Colonic mucosa (tissue), 4 donors: ENCODE measurements at places on chromosomes 16 and 17. TPM values are rescaled to one million over a fixed set of nuclear protein-coding genes. Genes with fewer than 3 reads are reported as not detected.

DNA sequence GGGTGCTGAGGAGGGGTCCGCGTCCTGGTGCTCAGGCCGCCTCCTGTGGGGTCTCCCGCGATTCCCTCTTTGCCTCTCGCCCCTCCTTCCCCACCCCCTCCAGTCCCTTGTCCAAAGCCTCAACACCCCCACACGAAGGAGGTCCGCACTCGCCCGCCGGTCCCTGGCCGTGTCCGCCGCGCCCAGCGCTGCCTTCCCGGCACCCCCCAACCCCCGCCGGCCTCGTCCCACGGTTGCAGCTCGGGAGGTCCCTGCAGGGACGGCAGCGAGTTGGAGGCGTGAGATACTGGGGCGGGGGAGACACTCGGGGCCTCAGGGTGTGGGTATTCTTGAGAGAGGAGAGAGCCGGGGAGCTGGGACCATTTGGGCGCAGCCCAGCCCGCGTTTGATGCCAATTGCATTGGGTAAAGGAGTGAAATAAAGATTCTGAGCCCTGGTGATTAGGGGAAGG, 468 bp downstream of the FLYWCH2 start:
- no peaks in the 10 kb centered on the region for H3K36me3 ChIP-seq
- peak; percentile 45 for DNase-seq
- H3K27ac ChIP-seq = peak overlapping the region; percentile 93

DNA sequence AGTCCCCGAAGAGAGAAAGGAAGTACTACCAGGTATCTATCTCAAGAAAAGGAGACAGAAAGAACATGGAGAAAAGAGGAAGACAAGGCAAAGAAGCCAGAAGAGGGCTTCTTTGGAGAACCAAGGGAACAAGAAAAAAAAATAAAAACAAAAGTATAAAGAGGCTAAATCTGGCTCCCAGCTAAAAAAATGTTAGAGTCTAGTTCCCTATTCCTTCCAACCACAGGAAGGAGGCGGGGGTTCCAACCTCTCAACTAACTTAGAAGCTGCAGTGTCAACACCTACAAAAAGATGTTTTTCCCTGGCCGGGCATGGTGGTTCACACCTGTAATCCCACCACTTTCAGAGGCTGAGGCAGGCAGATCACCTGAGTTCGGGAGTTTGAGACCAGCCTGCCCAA, 13.4 kb downstream of the UTP6 start:
- H3K4me3 ChIP-seq = no peak overlapping the region
- no peak for DNase-seq
- no peak overlapping the region for H3K27ac ChIP-seq
- peaks cover 30% of the 10 kb centered on the region for H3K36me3 ChIP-seq
- no peaks in the 10 kb centered on the region for H3K27me3 ChIP-seq

- H3K27ac ChIP-seq = no peak overlapping the region
- H3K27me3 ChIP-seq = no peaks in the 10 kb centered on the region
- H3K4me3 ChIP-seq = no peak overlapping the region
- no peak for DNase-seq
These were observed 37.2 kb downstream of the LITAFD start for GRCh38 chr16:8919089-8919933.

DNA sequence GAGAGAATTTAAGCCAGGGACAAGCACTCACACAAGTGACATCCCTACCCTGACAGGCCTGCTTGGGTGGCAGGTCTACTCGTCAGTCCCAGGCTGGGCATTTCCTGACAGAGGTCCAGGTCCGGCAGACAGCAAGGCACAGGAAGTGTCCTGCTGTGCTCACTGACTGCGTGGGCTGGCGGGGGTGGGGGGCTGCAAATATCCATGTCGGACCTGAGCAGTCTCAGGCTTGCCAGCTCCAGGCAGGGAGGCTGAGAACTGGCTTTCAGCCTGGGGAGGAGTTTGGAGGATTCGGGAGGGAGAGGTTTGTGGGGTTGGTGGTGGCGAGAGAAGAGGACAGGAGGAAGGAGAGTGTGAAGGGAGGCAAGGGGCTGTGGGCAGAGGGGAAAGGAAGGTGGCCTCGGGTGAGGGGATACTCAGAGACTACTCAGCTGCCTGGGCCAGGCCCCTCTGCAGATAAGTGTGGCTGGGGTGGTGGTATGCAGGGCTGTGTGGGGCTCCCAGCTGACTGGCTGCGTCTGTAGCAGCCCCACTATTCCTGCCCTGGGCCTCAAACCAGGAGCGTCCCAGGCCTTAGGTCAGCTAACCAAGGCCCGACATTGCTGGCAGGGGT, 7.8 kb downstream of the HIC1 start:
- H3K27me3 ChIP-seq = peaks cover 6% of the 10 kb centered on the region
- no peak overlapping the region for H3K4me3 ChIP-seq
- no peak for DNase-seq
- H3K4me1 ChIP-seq = peaks cover 9% of the 10 kb centered on the region

PLD6 gene
- 1.4 TPM for total RNA-seq

KCNH6 gene
- 0.47 TPM for total RNA-seq

GRCh38 chr16:57226701-57227621, 18.1 kb upstream of the ARL2BP start:
- H3K36me3 ChIP-seq = peaks cover 4% of the 10 kb centered on the region
- H3K27me3 ChIP-seq = no peaks in the 10 kb centered on the region
- H3K4me1 ChIP-seq = no peaks in the 10 kb centered on the region
- H3K27ac ChIP-seq = no peak overlapping the region

- no peak overlapping the region for H3K27ac ChIP-seq
- H3K36me3 ChIP-seq = no peaks in the 10 kb centered on the region
- H3K4me3 ChIP-seq = no peak overlapping the region
- DNase-seq = peak; percentile 30
- H3K27me3 ChIP-seq = no peaks in the 10 kb centered on the region
These were observed 107.0 kb downstream of the PLCG2 start for GRCh38 chr16:81885976-81886586.

DNA sequence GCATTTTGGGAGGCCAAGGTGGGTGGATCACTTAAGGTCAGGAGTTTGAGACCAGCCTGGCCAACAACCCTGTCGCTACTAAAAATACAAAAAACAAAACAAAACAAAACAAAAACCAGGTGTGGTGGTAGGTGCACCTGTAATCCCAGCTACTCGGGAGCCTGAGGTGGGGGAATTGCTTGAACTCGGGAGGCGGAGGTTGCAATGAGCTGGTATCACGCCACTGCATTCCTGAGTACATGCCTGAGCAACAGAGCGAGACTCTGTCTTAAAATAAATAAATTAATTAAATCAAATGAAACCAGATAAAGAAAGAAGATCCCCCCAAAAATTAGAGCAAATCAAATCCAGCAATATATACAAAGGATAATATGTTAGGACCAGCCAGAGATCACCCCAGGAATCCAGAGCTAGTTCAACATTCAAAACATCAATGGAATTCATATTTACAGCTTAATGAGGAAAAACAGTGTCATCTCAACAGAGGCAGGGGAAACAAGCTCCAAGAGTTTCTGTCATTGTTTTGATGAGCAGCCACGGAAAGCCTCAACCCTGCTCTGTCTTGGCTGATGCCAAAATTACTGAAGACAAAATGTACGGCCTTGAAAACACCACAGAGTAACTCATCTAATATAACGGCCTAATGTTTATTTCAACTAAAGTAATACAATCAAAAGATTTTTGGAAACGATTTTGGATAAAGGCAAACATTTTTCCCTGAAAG, 3.7 kb downstream of the PEMT start:
- H3K36me3 ChIP-seq = no peaks in the 10 kb centered on the region
- no peak for DNase-seq
- no peak overlapping the region for H3K4me3 ChIP-seq
- no peaks in the 10 kb centered on the region for H3K4me1 ChIP-seq
- H3K27me3 ChIP-seq = no peaks in the 10 kb centered on the region
- H3K27ac ChIP-seq = no peak overlapping the region

DNA sequence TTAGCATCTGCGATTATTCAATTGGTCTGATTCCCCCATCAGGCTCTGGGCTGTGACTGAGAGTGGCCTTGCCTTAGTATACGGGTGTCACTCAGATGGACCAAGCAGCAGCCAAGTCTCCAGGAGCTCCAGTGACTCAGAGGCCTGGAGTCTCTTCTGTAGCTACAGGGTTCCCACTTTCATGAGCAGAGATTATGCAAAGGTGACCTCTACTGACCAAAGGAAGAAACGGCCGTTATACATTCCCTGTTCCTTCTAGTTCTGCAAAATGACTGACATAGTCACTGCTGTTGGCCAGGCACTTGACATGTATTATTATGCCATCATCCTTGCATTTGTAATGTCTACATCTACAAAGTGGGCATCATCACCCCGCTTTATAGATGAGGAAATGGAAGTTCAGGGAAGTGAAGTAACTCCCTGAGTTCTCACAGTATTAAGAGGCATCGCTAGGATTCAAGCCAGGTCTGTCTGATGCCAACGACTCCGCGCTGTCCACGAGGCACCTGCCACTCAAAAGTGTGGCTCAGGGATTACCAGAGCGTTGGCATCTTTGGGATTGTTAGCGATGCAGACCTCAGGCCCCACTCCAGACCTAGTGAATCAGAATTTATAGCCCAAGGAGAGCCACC, 23.3 kb downstream of the SLC38A7 start:
- H3K36me3 ChIP-seq = no peaks in the 10 kb centered on the region
- peak; percentile 49 for DNase-seq
- H3K4me3 ChIP-seq = no peak overlapping the region
- H3K27ac ChIP-seq = no peak overlapping the region

HNF1B gene
- total RNA-seq = 34.8 TPM

DNA sequence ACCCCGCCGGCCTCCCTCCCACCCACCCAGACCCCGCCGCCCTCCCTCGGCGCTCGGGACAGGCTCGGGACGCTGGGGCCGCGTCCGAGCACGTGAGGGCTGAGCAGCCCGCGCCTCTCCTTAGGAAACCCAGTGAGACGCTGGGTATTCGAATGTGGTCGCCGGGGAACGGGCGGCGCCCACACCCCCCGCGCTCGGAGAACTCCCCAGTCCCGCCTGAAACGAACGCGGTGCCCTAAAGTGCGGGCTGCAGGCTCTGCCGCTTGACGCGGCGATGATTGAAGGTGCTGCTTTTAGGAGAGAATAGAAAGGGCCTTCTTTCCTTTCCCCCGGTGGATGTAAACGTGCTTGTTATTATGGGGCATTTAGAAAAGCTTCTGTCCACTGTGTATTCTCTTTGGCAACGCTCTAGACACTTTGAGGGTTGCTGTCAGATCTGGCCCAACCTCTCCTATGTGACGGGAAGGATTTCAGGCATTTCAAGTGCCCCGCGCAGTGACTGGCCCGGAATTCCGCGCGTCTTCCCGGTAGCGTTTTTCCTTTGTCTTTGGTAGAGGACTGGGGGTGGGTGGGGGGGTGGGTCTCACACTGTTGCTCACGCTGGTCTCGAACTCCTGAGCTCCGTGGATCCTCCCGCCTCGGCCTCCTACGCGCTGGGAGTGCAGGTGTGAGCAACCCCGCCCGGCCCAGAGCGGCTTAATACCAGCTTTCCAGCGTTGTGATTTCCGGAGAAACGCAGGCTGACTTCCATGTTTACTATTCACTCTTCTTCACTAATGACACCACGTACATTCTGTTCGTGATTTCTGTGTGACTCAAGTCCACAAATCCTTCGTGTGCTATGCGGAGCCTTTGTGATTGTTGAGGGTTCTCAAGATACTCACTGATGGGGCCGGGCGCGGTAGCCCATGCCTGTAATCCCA, 21.8 kb upstream of the FOXK2 start:
- peaks cover 9% of the 10 kb centered on the region for H3K4me1 ChIP-seq
- H3K27me3 ChIP-seq = no peaks in the 10 kb centered on the region
- H3K36me3 ChIP-seq = no peaks in the 10 kb centered on the region
- H3K27ac ChIP-seq = peak overlapping the region; percentile 67
- peak; percentile 39 for DNase-seq

PSMD11 gene
- total RNA-seq = 117 TPM

DNA sequence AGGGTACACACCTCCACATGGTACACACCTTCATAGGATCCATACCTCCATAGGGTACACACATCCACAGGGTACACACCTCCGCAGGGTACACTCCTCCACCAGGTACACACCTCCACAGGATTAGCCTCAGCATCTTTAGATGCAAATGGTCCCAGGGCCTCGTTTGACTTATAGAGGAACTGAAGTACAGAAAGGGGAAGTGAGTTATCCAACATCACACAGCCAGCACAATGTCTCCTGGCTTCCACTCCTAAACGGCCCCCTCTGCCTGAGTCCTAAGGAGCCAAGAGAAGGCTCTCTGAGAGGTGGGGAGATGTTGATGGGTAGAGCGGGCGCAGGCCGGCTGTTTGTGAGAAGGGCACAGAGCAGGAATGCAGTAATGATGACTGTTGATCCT, 12.0 kb downstream of the FOXN1 start:
- H3K27ac ChIP-seq = no peak overlapping the region
- no peak for DNase-seq
- no peaks in the 10 kb centered on the region for H3K36me3 ChIP-seq
- H3K4me3 ChIP-seq = no peak overlapping the region
- peaks cover 5% of the 10 kb centered on the region for H3K4me1 ChIP-seq
- H3K27me3 ChIP-seq = no peaks in the 10 kb centered on the region

HS3ST4 gene
- total RNA-seq = not detected

- H3K27me3 ChIP-seq = no peaks in the 10 kb centered on the region
- peak overlapping the region; percentile 69 for H3K27ac ChIP-seq
- H3K4me3 ChIP-seq = no peak overlapping the region
- H3K4me1 ChIP-seq = peaks cover 6% of the 10 kb centered on the region
These were observed 12.3 kb downstream of the RFFL start for GRCh38 chr17:35051183-35051578.

DNA sequence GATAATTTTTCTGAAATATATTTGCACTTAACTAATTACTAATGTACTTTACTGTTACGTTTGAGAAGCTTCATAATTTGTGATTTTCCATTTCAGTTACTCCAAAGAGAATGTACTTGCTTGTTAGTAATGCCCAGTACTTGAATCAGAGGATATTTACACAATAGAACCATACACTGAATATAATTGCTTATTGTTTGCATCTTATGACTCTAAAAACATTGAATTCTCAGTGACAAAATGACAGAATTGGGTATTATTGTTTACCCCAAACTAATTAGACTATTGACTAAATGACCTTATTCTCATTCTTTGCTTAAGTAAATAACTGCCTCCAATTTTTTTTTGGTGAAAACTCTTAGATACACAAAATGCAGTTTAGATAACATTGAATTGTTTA, 8.9 kb downstream of the CCP110 start:
- no peak for DNase-seq
- H3K27ac ChIP-seq = no peak overlapping the region
- H3K36me3 ChIP-seq = peaks cover 15% of the 10 kb centered on the region
- H3K27me3 ChIP-seq = no peaks in the 10 kb centered on the region

DNA sequence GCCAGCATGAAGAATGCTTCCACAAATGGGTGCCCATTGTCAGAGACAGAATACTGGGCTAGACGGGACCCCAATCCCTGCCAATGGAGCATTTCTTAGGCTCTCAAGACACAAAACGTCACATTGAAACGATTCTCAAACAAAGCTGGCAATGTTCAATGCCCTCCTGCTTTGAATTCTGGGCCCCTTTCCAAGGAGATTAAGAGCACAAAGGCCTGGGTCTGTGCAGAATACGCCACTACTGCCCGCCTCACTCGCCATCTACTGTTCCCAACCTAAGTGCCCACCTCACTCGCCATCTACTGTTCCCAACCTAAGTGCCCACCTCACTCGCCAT, 9.7 kb downstream of the CFAP20 start:
- peaks cover 3% of the 10 kb centered on the region for H3K36me3 ChIP-seq
- no peak overlapping the region for H3K27ac ChIP-seq
- H3K27me3 ChIP-seq = no peaks in the 10 kb centered on the region
